ENCODE measurements at places on chromosomes 7 and 10.
A peak's percentile ranks its signal among the peaks of the same experiment; 100 is the strongest.

- no peak for DNase-seq
These were observed 3.3 kb downstream of the INSYN2A start for GRCh38 chr10:127193125-127193524.

GRCh38 chr7:1229202-1229947, 3.3 kb upstream of the UNCX start:
- no peak for DNase-seq

DNA sequence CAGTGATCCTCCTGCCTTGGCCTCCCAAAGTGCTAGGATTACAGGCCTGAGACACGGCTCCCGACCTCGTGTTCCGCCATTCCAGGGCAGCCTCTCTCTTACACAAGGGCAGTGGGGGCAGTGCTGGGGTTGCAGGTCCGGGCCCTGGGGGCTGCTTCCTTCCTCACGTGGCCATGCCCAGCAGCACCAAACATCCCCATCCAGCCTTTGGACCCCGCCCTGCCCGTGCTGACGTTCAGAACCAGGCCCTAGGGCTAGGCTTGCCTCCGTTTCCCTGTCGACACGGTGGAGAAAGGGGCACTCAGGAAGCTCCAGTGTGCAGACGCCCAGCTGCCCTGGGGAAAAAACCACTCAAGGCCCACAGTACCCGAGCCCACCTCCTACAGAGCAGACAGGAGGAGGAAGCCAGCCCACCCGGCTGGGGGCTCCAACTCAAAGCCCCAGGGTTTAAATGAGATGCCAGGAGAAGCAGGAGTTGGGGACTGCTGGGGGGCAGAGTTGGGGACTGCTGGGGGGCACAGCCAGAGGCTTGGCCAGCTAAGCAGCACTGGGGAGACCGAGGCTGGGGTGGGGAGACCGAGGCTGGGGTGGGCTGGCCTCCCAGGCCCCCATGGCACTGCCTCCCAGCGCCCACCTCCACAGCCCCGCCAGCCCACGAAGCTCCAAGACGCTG, 35.9 kb downstream of the ADAP1 start:
- peak; percentile 77 for DNase-seq

DNA sequence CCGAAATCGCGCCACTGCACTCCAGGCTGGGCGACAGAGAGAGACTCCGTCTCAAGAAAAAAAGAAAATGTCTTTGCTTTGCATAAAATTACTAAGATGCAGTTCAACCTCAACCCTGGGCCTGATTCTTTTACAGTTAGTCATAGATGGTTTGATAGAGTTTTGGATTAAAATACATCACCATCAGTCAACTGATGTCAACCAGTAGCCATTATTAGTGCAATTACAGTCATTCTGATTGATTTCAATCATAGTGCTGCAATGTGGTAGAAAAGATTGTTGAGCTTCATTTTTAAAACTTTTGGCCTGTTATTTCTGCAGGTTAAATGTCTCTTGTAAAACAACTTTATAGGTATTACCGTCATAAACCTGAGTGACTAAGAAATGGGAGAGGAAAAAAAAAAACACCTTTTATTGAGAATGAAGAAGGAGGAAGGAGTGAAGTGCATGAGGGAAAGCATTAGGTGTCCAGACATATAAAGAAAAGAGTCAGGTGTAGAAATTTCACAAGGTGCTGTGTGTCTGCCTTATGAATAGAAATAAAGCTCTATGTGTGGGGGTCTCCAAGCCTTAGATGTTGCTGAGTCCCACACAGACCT, 150.6 kb downstream of the TRIL start:
- no peak for DNase-seq

DNA sequence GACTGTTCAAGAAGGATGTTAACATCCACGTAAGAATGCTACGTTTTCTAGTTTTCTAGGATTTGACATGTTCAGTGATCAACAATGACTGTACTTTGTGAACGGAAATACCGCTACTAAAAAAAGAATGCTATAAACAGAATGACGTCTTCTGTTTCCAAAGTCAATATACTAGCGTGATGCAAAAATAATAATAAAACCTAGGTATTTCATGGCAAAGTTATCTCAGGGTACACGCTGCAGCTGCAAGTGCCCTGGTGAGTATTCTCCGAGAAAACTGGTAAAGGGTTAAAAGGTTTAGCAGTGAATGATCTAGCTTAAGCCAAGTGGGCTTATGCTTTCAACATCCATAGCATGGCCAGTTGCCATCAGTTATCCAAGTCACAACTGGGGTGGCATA, 653.3 kb upstream of the PFKP start:
- DNase-seq, result no peak

DNA sequence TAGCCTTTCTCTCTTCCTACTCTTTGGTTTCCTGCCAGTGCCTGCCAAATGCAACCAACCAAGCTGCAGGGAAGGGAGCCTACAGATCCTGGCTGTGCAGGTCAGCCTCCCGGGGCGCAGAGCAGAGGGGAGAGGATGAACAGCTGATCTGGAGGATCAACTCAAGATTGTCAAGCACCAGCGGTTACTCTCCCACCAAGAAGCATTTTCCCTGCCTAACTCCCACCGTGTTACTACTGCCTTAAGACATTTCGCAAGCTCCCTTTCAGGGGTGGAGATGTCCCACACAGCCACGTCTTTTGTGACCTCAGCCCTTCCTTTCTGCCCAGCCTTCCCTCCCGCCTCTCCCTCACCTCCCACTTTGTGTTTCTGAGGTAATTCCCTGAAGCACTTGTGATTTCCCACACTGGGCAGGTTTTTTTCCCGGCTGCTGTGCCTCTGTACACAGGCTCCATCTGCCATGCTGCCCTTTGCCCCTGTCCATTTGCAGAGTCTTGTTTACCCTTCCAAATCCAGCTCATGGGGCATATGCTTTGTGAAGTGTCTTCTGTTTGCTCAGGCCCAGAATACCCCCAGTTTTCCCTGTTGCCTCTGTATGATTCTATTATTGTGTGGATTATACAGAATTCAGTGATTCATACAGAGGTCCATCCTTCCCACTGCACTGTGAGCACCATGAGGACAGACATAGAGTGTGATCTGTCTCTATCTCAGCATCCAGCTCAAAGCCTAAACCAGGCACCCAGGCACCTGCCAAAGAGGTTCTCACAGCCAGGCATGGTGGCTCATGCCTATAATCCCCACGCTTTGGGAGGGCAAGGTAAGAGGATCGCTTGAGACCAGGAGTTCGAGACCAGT, 40.9 kb upstream of the PAPSS2 start:
- DNase-seq, result no peak

- DNase-seq, result no peak
These were observed 141.9 kb downstream of the ADK start for GRCh38 chr10:74292871-74293427.

DNA sequence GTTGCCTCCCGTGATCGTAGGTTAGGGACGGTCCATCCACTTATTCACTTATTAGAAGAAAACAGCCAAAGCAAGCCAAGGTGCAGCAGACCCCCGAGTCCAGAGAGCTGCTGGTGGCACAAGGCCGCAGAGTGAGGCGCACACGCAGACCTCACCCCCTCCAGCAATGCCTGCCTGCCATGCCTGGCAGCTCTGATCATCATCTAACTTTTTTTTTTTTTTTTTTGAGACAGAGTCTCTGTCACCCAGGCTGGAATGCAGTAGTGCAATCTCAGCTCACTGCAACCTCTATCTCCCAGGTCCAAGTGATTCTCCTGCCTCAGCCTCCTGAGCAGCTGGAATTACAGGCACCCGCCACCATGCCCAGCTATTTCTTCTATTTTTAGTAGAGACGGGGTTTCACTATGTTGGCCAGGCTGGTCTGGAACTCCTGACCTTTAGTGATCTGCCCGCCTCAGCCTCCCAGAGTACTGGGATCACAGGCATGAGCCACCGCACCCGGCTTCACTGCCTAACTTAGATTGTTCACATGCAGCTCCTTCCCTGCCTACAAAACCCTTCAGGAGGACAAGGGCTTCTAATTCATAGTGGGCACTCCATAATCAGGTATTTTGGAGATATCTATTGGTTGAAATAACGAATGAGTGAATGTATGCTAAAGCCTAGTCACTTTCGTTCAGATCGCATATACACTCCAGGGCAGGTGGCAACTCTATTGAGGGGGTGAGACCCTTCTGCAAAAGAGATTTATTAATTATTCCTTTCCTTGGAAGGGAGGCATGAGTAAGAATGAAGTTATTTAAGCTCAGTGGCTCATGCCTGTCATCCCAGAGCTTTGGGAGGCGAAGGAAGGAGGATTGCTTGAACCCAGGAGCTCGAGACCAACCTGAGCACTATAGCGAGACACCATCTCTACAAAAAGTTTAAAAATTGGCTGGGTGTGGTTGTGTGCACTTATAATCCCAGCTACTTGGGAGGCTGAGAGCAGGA, 15.9 kb downstream of the TRIM56 start:
- DNase-seq, result no peak

DNA sequence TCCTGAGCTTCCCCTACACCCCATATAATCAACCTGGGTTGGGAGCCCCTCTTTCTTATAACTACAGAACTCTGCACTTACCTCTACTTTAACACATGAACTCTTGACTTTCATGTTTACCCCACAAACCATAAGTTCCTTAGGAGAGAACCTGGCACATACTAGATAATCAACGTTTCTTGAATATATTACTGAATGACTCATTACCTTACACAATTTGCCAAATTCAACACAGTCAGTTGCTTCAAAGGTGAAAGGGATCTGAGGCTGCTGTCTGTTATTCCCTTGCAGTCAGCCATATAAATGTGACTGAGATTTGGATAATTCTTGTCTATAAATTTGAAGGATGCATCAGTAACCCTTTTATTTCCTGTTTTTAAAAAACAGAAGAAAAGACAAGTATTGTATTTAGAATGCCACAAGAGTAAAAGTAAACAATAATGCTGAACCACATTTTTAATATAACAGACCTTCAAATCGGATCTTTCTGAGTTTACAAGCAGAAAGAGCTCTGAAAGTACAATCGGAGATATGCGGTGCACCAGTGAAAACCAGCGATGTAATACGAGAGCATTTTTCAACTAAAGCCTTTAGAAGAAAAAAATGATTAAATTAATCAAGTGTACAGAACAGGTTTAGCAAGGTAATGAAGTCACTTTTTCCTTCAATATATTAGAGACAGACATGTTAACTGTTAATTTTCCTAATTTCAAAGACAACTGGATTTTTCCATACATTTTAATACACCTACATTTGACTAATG, 29.5 kb upstream of the LRRC17 start:
- DNase-seq, result no peak

- no peak for DNase-seq
These were observed 55.0 kb downstream of the BICC1 start for GRCh38 chr10:58567652-58568051.

DNA sequence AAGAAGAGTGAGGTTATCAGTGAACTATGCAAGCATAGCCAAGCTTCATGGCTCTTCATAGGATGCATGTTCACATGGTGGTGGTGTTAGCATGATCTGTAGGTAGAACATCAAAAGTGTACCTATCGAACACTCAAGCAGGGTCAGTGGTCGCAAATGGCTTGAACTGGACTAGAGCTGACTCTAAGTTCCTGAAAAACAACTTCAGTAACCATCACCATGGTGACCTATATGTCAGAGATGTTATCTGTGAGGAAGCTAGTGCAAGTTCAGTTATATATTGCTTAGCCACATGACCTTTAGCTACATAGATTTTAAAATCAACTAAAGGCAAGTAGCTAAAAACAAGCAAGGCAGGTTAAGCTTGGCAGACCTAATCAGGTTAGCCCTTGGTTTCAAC, 163.1 kb upstream of the AGR3 start:
- no peak for DNase-seq

GRCh38 chr7:26191233-26191973, 9.1 kb downstream of the HNRNPA2B1 start:
- DNase-seq, result no peak

DNA sequence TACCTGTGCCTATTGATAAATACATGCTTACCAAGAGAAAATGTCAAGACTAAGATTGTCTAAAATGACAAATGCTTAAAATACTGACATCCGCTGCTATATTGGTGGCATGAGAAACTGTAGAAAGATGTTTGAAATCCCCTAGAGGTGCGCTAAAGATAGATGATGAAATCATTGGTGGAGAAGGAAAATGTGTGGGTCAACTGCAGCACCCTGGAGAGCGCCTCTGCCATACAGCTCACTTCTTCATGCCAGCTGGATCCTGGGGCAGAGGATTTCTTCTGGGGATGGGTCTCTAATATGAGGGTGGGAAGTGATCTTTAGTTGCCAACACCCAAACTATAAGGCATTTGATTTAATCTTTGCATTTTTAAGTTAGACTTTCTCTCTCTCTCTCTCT, 680.4 kb upstream of the POM121L12 start:
- DNase-seq, result no peak

Measured in lower leg skin (tissue), 4 donors.